Endothelial cell (in vitro differentiated cells): ENCODE measurements at places on chromosomes 1 and 21.

DNA sequence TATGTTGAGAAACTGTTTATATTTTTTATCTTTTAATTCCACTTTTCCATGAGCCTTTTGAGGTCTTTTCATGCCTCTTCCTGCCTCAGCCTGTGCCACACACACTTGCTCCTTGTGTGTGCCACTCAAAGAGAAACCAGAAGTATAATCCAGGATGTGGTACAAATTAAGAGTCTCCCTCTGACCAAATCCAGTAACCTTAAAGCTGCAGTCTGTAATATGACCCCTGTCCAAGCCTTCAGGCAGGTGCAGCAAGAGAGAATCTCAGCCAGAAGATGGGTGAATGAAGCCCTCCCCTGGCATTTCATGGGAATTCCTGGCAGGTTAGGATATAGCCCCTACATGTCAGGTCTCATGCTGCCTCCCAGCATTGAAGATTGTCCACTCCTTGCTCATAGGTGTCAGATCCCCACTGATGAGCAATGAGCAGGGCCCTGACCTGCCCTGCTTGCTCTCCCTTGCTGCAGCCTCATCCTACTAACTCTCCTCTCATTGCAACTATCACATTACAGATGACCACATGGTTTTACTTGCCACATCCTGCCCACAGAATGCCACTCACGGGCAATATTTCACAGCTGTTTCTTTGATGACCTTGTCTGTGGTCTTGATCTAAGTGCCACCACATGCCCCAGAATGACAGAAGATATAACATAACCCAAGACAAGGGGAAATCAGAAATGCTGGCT lies 169.3 kb downstream of the SEC16B start:
- H3K4me3 ChIP-seq: no peak overlapping the region
- H3K4me1 ChIP-seq: no peaks in the 10 kb centered on the region
- H3K27ac ChIP-seq: no peak overlapping the region
- no peaks in the 10 kb centered on the region for H3K36me3 ChIP-seq
- DNase-seq: no peak

- no peaks in the 10 kb centered on the region for H3K36me3 ChIP-seq
- peaks cover 10% of the 10 kb centered on the region for H3K4me1 ChIP-seq
- H3K27me3 ChIP-seq: peaks cover 10% of the 10 kb centered on the region
- no peak overlapping the region for H3K4me3 ChIP-seq
Observed at GRCh38 chr1:36481771-36482723, 666 bp downstream of the CSF3R start.

DNA sequence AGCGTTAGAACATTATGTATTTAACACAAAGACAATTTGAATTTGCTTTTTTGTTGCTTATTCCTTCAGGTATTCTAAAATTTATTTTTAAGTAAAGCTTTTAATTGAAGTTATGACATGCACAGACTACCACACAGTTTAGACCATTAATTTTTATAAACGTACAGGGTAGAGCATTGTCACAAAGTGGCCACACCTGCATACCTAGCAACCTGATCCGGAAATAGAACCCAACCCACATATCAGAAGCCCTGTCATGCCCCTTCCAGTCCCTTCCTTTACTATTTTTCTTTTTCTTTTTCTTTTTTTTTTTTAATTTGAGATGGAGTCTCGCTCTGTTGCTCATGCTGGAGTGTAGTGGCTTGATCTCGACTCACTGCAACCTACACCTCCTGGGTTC lies 16.8 kb downstream of the CXADR start:
- H3K36me3 ChIP-seq: no peaks in the 10 kb centered on the region
- no peak overlapping the region for H3K4me3 ChIP-seq
- peaks cover 21% of the 10 kb centered on the region for H3K4me1 ChIP-seq
- no peaks in the 10 kb centered on the region for H3K27me3 ChIP-seq

DNA sequence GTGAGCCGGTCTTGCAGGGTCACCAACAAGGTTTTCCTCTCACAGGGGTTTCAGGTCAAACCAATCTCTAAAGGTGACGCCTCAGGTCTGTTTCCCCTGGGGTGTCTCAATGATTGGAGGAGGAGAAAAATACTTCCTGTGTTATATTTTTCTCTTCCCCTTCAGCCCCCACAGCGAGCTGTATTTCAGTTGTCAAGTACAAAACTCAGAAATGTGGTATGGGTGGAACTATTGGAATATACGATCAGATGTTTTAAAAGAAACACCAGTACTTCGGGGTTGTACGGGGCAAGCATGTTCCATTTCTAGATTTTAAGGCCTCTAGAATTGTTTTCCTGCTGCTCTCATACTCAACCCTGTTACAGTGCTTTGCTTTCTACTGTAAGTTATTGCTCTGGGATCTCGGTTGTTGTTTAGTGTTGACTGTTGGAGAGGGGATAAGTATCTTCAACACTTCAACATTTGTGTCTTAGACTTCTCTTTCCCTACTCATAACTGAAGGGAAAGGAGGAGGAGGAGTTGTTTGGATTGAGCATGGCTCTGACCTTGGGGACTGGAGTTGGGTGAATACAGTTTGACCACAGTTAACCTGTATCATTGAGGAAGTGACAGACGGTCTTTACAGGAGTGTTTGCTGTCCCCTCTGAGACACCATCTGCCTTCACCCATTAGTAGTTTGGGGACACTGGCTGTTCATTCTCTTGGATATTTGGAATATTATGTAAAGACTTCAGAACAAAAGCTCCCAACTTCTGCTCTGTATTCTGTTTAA lies 2.0 kb downstream of the MAPKAPK2 start:
- H3K4me1 ChIP-seq: peaks cover 41% of the 10 kb centered on the region
- no peaks in the 10 kb centered on the region for H3K36me3 ChIP-seq
- H3K27ac ChIP-seq: peak overlapping the region; percentile 86
- H3K4me3 ChIP-seq: peak overlapping the region; percentile 97

DNA sequence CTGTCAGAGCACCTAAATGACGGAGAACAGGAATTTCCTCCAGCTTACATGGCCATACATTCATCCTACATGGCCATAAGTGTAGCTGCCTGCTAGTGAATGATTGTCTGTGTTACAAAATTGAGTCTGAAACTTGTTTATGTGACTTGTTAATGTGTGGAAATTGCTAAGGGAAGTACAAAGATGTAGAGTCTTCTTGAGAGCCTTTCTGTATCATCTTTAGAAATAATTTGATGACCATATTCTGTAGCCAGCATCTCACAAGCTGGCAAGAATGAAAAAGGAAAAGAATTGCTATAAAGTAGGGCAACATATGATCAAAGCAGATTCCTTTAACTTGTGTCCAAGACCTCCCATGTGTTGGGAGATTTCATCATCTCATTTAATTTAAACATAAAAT lies 339.2 kb upstream of the LRRC7 start:
- H3K36me3 ChIP-seq: no peaks in the 10 kb centered on the region
- H3K4me3 ChIP-seq: no peak overlapping the region
- H3K27ac ChIP-seq: no peak overlapping the region
- H3K27me3 ChIP-seq: no peaks in the 10 kb centered on the region
- DNase-seq: no peak

GRCh38 chr1:113811156-113811887 lies 954 bp downstream of the RSBN1 start:
- peak; percentile 15 for DNase-seq
- H3K36me3 ChIP-seq: peaks cover 6% of the 10 kb centered on the region
- peak overlapping the region; percentile 100 for H3K4me3 ChIP-seq
- H3K4me1 ChIP-seq: peaks cover 6% of the 10 kb centered on the region
- peaks cover 9% of the 10 kb centered on the region for H3K27me3 ChIP-seq

DNA sequence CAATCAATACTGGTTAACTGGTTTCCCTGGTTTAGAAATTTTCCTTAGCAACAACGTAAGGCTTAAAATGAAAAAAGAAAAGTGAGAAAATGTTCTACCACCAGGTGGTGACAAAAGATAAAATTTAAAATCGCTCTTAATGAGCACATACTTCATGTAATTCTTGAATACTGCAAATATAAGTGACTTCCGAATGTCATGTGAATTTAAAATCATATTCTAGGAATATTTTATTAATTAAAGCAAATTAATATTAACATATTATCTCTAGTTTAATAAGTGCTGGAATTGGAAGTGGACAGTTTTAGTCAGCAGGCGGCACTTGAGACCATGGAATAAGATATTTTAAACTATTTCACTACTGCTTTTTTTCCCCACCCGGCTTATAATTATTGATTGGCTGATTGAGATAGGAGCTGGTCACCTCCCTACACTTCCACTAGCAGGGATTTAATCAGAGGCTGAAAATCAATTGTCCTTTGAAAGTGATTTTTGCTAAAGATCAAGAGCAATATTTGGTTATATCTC lies 5.0 kb upstream of the ADAMTS1 start:
- no peak for DNase-seq
- H3K4me1 ChIP-seq: peaks cover 36% of the 10 kb centered on the region
- no peak overlapping the region for H3K4me3 ChIP-seq
- no peaks in the 10 kb centered on the region for H3K36me3 ChIP-seq
- H3K27ac ChIP-seq: no peak overlapping the region

GRCh38 chr1:230349020-230349393 lies 77.1 kb downstream of the PGBD5 start:
- no peak for DNase-seq
- peaks cover 7% of the 10 kb centered on the region for H3K36me3 ChIP-seq
- H3K4me3 ChIP-seq: no peak overlapping the region
- no peaks in the 10 kb centered on the region for H3K4me1 ChIP-seq

GRCh38 chr1:117919376-117919775 lies 10.0 kb downstream of the GDAP2 start:
- no peak overlapping the region for H3K4me3 ChIP-seq
- DNase-seq: no peak
- no peaks in the 10 kb centered on the region for H3K4me1 ChIP-seq
- H3K27me3 ChIP-seq: peaks cover 3% of the 10 kb centered on the region

GRCh38 chr1:112074711-112075110 lies 85.2 kb upstream of the KCND3 start:
- no peak overlapping the region for H3K4me3 ChIP-seq
- H3K27ac ChIP-seq: no peak overlapping the region
- H3K27me3 ChIP-seq: no peaks in the 10 kb centered on the region
- H3K4me1 ChIP-seq: no peaks in the 10 kb centered on the region

DNA sequence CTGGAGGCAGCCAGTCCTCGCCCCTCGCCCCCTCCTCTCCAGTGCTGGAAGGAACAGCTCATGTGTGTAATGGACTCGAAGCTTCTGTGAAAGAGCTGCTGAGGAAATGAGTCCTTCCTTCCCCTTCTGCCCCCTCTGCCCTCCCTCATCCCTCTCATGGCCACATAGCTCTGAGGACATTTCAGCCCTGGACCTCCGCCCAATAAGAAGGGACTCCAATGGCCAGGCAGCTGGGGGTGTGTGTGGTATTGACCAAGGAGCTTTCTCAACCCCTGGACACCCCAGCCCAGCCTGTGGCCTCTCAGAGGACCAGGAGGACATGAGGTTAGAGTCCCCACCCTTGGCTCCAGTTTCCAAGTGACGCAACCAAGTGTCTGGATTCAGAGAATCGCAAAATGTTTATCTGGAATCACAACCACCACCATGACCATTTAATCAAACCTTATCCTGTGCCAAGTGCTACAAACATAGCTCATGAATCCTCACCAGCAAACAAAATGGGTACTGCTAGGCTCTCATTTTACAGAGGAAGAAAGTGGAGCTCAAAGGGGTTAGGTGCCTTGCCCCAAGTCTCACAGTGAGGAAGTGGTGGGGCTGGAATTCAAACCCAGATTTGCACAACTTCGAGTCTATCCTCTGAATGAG lies 47.8 kb upstream of the ECE1 start:
- H3K4me1 ChIP-seq: peaks cover 73% of the 10 kb centered on the region
- no peak overlapping the region for H3K27ac ChIP-seq
- H3K36me3 ChIP-seq: peaks cover 11% of the 10 kb centered on the region

DNA sequence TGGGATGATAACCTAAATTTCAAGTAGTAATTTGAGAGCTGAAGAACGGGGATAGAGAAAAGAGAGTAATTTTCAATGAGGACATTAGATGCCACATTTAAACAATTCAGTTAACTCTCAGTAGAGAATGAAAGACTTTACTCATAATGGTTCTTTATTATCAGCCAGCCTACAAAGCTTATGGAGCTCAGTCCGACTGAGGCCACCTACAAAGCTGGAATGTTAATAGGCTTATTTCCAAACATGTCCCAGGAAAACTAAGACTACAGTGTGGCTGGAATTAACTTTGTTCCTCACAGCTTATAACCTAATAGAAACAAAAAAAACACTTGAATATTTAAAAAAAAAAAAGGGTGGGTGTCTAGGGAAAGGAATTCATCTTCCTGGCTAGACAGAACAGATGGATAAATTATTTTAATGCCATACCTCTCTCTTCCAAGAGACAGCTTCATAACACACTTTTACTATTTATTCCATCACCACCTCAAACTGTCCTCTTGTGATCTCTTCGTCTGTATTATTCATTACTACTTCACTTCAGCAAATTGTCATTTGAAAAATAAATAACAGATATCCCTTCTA lies 9.8 kb downstream of the SLC19A2 start:
- H3K36me3 ChIP-seq: no peaks in the 10 kb centered on the region
- no peak overlapping the region for H3K27ac ChIP-seq
- no peak for DNase-seq
- H3K27me3 ChIP-seq: no peaks in the 10 kb centered on the region
- no peak overlapping the region for H3K4me3 ChIP-seq
- H3K4me1 ChIP-seq: no peaks in the 10 kb centered on the region

- H3K27me3 ChIP-seq: no peaks in the 10 kb centered on the region
- H3K4me1 ChIP-seq: peaks cover 4% of the 10 kb centered on the region
- no peak overlapping the region for H3K27ac ChIP-seq
- H3K4me3 ChIP-seq: no peak overlapping the region
- no peaks in the 10 kb centered on the region for H3K36me3 ChIP-seq
Observed at GRCh38 chr1:97093741-97094140, 372.2 kb downstream of the PTBP2 start.

- H3K4me1 ChIP-seq: no peaks in the 10 kb centered on the region
- H3K36me3 ChIP-seq: no peaks in the 10 kb centered on the region
- no peak overlapping the region for H3K4me3 ChIP-seq
- no peaks in the 10 kb centered on the region for H3K27me3 ChIP-seq
- H3K27ac ChIP-seq: no peak overlapping the region
- no peak for DNase-seq
Observed at GRCh38 chr1:229210844-229211243, 60.1 kb upstream of the RAB4A start.

GRCh38 chr1:154867064-154867825 lies 2.8 kb downstream of the KCNN3 start:
- H3K27ac ChIP-seq: no peak overlapping the region
- peak overlapping the region; percentile 90 for H3K4me3 ChIP-seq
- peaks cover 71% of the 10 kb centered on the region for H3K4me1 ChIP-seq
- no peak for DNase-seq
- peaks cover 7% of the 10 kb centered on the region for H3K36me3 ChIP-seq

GRCh38 chr1:63523738-63524137 lies 413 bp downstream of the EFCAB7 start:
- H3K36me3 ChIP-seq: no peaks in the 10 kb centered on the region
- peaks cover 9% of the 10 kb centered on the region for H3K4me1 ChIP-seq
- peak overlapping the region; percentile 91 for H3K27ac ChIP-seq
- DNase-seq: no peak

DNA sequence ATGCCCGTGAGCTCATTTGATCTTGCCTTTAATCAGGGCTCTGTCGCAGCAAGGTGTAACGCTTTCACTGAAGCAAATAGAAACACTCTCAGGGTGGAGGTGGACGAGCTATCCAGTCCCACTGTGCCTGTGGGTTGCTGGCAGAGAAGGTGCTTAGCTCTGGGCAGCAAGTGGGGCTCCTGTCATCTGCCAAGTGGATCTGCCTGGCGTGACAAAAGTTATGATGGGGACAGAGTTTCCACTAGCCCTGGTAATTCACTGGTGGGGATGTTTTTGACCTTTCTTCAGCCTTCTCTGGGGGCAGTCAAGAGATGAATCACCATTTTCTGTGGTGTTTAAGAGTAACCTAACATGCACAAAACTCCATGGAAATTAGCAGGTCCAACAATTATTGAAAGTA lies 71.3 kb upstream of the EDEM3 start:
- no peak for DNase-seq
- no peaks in the 10 kb centered on the region for H3K36me3 ChIP-seq
- H3K27ac ChIP-seq: no peak overlapping the region
- H3K4me3 ChIP-seq: no peak overlapping the region
- peaks cover 4% of the 10 kb centered on the region for H3K27me3 ChIP-seq

- H3K4me3 ChIP-seq: no peak overlapping the region
- DNase-seq: no peak
- peaks cover 4% of the 10 kb centered on the region for H3K4me1 ChIP-seq
- no peaks in the 10 kb centered on the region for H3K36me3 ChIP-seq
- no peak overlapping the region for H3K27ac ChIP-seq
Observed at GRCh38 chr1:67142931-67143330, 8.2 kb upstream of the C1orf141 start.
